Activated CD4-positive, alpha-beta T cell treated with anti-CD3 and anti-CD28 coated beads for 36 hours (primary cell): ENCODE measurements at places on chromosomes 1 and 21. TPM values are rescaled to one million over a fixed set of nuclear protein-coding genes. Genes with fewer than 3 reads are reported as not detected.
A peak's percentile ranks its signal among the peaks of the same experiment; 100 is the strongest.

Gene CFHR3
- total RNA-seq: not detected

Gene MYOM3
- total RNA-seq: not detected

GRCh38 chr1:223504741-223505140 lies 111.5 kb downstream of the CCDC185 start:
- H3K4me1 ChIP-seq: peaks cover 8% of the 10 kb centered on the region
- DNase-seq: no peak
- no peaks in the 10 kb centered on the region for H3K27me3 ChIP-seq
- no peak overlapping the region for H3K27ac ChIP-seq

DNA sequence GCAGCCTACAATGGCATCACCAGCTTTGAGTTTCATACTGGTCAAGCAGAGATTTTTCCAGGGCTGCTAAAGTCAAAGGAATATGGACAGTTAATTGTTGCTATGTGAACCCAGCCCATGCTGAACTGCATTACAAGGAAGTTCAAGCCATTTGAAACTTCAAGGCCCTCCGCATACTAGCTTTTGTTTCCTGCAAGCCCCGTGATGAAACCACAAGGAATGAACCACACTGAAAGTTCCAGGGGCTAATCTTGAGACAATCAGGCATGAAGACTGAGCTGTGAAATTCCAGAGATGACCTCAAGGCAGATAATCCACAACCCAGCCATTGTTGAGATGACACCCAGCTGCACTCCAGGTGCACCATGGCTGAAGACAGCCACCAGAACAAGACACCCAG lies 180.8 kb downstream of the C1orf21 start:
- H3K36me3 ChIP-seq: no peaks in the 10 kb centered on the region
- no peak overlapping the region for H3K27ac ChIP-seq
- DNase-seq: no peak
- peaks cover 4% of the 10 kb centered on the region for H3K27me3 ChIP-seq
- H3K4me3 ChIP-seq: no peak overlapping the region
- H3K4me1 ChIP-seq: no peaks in the 10 kb centered on the region

GRCh38 chr1:192698731-192699130 lies 62.8 kb downstream of the RGS13 start:
- no peak for DNase-seq
- H3K4me1 ChIP-seq: peaks cover 9% of the 10 kb centered on the region
- H3K36me3 ChIP-seq: no peaks in the 10 kb centered on the region
- no peak overlapping the region for H3K27ac ChIP-seq

GRCh38 chr1:179867493-179868330 lies 9.9 kb downstream of the TOR1AIP2 start:
- peaks cover 44% of the 10 kb centered on the region for H3K36me3 ChIP-seq
- DNase-seq: peak; percentile 69
- H3K4me3 ChIP-seq: no peak overlapping the region
- H3K27ac ChIP-seq: no peak overlapping the region

DNA sequence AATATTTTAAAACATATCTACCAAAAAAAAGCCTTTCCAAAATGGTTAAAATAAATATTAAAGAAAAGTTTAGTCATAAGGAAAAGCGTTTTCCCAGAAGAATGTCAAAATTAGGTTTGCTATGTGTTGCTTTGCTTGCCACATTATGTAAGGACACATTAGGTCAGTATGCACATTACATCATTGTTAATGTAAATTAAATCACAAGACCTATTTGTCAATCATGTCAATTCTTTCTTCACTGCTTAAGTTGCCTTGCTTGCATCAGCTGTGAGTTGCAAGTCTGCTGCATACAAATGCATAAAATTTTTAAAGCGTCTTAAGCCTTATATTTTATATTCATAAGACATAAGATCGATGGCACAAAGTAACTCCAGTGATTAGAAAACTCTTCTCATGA lies 448.9 kb downstream of the PCP4 start:
- H3K4me1 ChIP-seq: no peaks in the 10 kb centered on the region
- no peaks in the 10 kb centered on the region for H3K36me3 ChIP-seq
- no peak overlapping the region for H3K27ac ChIP-seq
- H3K27me3 ChIP-seq: peaks cover 2% of the 10 kb centered on the region
- no peak overlapping the region for H3K4me3 ChIP-seq

GRCh38 chr1:32966900-32967299 lies 2.3 kb upstream of the RNF19B start:
- H3K4me3 ChIP-seq: no peak overlapping the region
- H3K36me3 ChIP-seq: no peaks in the 10 kb centered on the region
- no peak for DNase-seq
- peaks cover 52% of the 10 kb centered on the region for H3K4me1 ChIP-seq
- H3K27me3 ChIP-seq: peaks cover 17% of the 10 kb centered on the region

GRCh38 chr1:2239384-2239985 lies 11.4 kb downstream of the SKI start:
- DNase-seq: no peak
- peaks cover 87% of the 10 kb centered on the region for H3K4me1 ChIP-seq
- peaks cover 28% of the 10 kb centered on the region for H3K36me3 ChIP-seq
- no peaks in the 10 kb centered on the region for H3K27me3 ChIP-seq
- peak overlapping the region; percentile 45 for H3K4me3 ChIP-seq

DNA sequence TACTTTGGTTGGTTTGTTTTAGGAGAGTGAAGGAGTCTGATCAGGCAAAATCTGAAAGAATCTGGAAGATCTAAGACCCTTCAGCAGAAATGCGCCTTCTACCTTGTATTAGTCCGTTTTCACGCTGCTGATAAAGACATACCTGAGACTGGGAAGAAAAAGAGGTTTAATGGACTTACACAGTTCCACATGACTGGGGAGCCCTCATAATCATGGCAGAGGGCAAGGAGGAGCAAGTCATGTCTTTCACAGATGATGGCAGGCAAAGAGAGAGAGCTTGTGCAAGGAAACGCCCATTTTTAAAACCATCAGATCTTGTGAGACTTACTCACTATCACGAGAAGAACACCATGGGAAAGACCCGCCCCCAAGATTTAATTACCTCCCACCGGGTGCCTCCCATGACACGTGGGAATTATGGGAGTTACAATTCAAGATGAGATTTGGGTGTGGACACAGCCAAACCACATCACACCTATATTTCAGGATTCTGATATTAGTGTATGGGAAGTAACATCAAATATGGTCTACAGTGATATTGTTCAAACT lies 99.3 kb downstream of the GLUL start:
- no peak for DNase-seq
- no peaks in the 10 kb centered on the region for H3K27me3 ChIP-seq
- H3K4me1 ChIP-seq: no peaks in the 10 kb centered on the region
- H3K36me3 ChIP-seq: no peaks in the 10 kb centered on the region
- no peak overlapping the region for H3K4me3 ChIP-seq
- H3K27ac ChIP-seq: no peak overlapping the region
